HepG2 (cell line): ENCODE measurements at places on chromosomes 5 and 9.

- DNase-seq, result no peak
Measured at GRCh38 chr5:59360130-59360555, 533.4 kb downstream of the PDE4D start.

GRCh38 chr5:159448841-159449407, 118.6 kb upstream of the IL12B start:
- DNase-seq, result no peak

DNA sequence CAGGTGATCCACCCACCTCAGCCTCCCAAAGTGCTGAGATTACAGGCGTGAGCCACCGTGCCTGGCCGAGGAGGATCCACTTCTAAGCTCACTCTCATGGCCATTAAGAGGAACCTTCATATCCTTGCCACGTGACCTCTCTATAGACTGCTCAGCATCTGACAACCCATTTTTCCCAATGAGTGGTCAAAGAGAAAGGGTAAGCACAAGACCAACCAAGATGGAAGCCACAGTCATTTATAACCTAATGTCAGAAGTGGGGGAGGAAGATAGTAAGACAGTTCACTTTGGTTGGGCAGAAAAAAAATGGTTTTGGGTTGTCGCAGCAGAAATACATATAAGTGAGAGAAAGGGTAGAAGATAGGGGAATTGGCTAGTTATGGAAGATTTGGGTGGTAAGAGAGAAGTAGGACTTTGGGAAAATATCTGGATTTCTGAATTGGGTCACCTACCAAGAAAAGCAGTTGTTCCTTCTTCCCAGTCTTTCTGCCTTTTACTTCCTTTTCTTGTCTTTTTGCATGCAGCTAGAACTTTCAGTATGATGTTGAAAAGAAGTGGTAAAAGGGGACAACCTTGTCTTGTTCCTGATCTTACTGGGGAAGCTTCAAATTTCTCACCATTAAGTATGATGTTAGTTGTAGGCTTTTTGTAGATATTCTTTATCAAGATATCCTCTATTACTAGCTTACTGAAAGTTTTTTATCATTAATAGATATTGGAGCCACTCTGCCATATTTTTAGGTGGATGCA, 15.6 kb downstream of the SNX2 start:
- no peak for DNase-seq

- DNase-seq, result peak; percentile 4
Measured at GRCh38 chr5:35345222-35345621, 114.9 kb upstream of the PRLR start.

- DNase-seq, result no peak
Measured at GRCh38 chr9:127690735-127691134, 16.1 kb upstream of the CFAP157 start.
